Endothelial cell of umbilical vein (primary cell): ENCODE measurements at places on chromosomes 7 and 10. TPM values are rescaled to one million over a fixed set of nuclear protein-coding genes. Genes with fewer than 3 reads are reported as not detected.

- H3K27me3 ChIP-seq = no peaks in the 10 kb centered on the region
- peaks cover 3% of the 10 kb centered on the region for H3K36me3 ChIP-seq
- peaks cover 19% of the 10 kb centered on the region for H3K4me1 ChIP-seq
- peak overlapping the region; percentile 83 for H3K27ac ChIP-seq
- H3K4me3 ChIP-seq = peak overlapping the region; percentile 99
- DNase-seq = peak; percentile 86
Observed at GRCh38 chr10:101817337-101818118, 716 bp downstream of the OGA start.

- H3K27ac ChIP-seq = no peak overlapping the region
- no peaks in the 10 kb centered on the region for H3K36me3 ChIP-seq
- H3K4me1 ChIP-seq = no peaks in the 10 kb centered on the region
- H3K4me3 ChIP-seq = no peak overlapping the region
- H3K27me3 ChIP-seq = peaks cover 9% of the 10 kb centered on the region
Observed at GRCh38 chr7:36021367-36021766, 131.7 kb upstream of the EEPD1 start.

GRCh38 chr7:137001041-137001440 is 132.6 kb downstream of the CHRM2 start:
- H3K36me3 ChIP-seq = no peaks in the 10 kb centered on the region
- H3K4me3 ChIP-seq = no peak overlapping the region
- no peaks in the 10 kb centered on the region for H3K4me1 ChIP-seq
- H3K27ac ChIP-seq = no peak overlapping the region
- no peaks in the 10 kb centered on the region for H3K27me3 ChIP-seq
- peak; percentile 72 for DNase-seq

DNA sequence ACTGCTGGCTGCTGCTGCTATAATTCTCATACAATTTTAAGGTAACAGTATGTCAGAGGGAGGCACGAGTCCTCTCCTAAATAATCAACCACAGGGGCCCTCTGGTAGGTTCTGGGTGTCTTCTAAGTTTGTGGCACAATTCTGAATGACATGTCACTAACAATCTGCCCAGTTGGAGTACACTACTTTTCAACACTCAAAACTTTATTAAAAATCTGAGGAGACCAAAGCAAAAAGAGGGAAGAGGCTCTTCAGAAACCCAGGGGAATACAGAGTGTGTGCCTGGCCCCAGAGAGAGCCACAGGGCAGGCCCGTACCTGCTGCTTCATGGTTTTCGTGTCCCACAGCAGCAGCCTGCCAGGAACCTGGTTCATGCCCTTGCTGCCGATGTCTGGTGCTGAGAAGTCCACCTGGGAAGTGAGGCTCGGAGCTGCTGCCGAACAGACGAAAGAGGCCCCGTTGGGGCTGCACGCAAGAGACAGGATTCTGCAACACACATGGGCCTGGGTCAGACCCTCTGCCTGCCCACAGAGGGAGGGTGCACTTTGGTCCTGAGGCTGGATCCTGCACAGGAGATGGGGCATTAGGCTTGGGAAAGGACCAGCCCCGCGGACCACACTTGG is 18.3 kb downstream of the WDR91 start:
- no peak overlapping the region for H3K27ac ChIP-seq
- no peaks in the 10 kb centered on the region for H3K27me3 ChIP-seq
- H3K4me1 ChIP-seq = no peaks in the 10 kb centered on the region
- peaks cover 2% of the 10 kb centered on the region for H3K36me3 ChIP-seq
- no peak overlapping the region for H3K4me3 ChIP-seq

- no peak for DNase-seq
- no peak overlapping the region for H3K4me3 ChIP-seq
- peaks cover 2% of the 10 kb centered on the region for H3K27me3 ChIP-seq
- H3K27ac ChIP-seq = no peak overlapping the region
- no peaks in the 10 kb centered on the region for H3K36me3 ChIP-seq
- H3K4me1 ChIP-seq = no peaks in the 10 kb centered on the region
Observed at GRCh38 chr7:121404348-121404747, 8.2 kb upstream of the FAM3C start.

- H3K27me3 ChIP-seq = no peaks in the 10 kb centered on the region
- H3K36me3 ChIP-seq = no peaks in the 10 kb centered on the region
Observed at GRCh38 chr7:37007691-37008090, 283.4 kb upstream of the AOAH start.

DNA sequence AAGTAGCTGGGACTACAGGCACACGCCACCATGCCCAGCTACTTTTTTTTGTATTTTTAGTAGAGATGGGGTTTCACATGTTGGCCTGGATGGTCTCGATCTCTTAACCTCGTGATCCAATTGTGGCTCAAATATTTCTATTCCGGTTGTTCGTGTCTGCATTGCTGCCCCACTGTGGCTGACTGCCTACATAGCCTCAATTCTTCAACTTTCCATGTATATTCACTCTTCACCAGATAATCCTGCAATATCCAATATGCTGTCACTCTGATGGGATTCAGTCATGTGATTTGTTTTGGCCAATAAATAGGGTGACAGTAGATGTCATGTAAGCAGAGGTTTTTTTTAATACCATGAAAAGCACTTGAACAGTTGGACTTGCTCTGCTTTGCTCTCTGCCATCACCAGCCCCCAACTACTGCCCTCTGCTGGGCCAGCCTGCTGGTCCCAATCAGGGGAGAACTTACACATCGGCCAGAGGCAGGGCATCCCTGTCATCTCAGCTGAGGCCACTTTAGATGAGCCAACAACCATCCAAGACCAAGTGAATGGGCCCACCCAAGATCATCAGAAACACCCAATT is 56.7 kb downstream of the NSUN6 start:
- H3K27me3 ChIP-seq = no peaks in the 10 kb centered on the region
- H3K4me1 ChIP-seq = no peaks in the 10 kb centered on the region
- no peak overlapping the region for H3K27ac ChIP-seq
- DNase-seq = no peak
- H3K4me3 ChIP-seq = no peak overlapping the region

DNA sequence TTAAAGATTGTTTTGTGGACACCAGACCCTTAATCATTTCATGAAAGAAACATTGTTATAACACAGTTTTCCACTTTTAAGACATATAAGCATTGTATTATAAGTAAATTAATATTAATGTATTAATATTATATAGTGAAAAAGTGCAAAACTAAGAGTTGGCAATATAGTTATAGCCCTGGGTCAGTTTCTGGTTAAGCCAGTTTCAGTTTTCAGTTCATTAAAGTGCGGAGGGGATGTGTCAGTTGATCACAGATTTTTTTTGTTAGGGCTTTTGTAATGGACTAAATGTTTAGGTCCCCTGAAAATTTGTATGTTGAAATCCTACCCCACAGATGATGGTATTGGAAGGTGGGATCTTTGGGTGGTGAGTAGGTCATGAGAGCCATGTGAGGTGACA is 45.7 kb upstream of the GPR37 start:
- no peak overlapping the region for H3K27ac ChIP-seq
- H3K27me3 ChIP-seq = peaks cover 5% of the 10 kb centered on the region
- H3K4me3 ChIP-seq = no peak overlapping the region
- H3K4me1 ChIP-seq = no peaks in the 10 kb centered on the region
- H3K36me3 ChIP-seq = no peaks in the 10 kb centered on the region

GRCh38 chr10:122078326-122078725 is 89.4 kb downstream of the TACC2 start:
- no peaks in the 10 kb centered on the region for H3K4me1 ChIP-seq
- no peak overlapping the region for H3K4me3 ChIP-seq
- no peaks in the 10 kb centered on the region for H3K27me3 ChIP-seq
- no peak overlapping the region for H3K27ac ChIP-seq

DNA sequence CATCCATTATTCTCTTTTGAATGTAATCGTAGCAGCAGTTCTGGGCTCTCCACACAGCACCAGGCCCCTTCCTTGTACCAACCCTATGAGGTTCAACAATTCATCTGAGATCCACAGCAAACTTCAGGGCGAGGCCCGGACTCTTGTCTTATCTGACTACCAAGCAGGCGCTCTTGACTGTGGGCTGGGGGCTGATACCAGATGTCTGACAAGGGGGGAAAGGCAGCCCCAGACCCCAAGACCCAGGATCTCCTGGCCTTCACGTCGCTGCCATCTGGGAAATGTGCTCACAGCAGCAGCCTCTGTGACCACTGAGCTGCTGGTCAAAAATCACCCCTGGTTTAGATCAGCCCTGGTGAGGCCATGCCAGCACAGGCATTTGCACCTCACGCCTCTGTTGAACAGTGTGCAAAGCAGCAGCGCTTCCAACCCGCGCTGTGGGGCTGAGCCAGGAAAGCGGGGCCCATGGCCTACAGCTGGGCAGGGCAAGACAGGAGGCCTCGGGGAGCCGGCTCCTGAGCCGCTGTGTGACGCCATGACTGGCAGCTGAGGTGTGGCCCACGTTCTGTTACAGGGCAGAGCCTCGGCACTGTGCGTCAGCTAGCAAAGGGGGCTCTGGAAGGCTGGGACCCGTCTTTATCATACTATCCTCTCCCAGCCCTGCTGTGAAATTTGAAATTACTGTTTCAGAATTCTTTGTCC is 143.9 kb downstream of the PAXIP1 start:
- no peak overlapping the region for H3K27ac ChIP-seq
- DNase-seq = no peak
- H3K27me3 ChIP-seq = no peaks in the 10 kb centered on the region
- H3K4me3 ChIP-seq = no peak overlapping the region
- no peaks in the 10 kb centered on the region for H3K36me3 ChIP-seq

- no peaks in the 10 kb centered on the region for H3K4me1 ChIP-seq
- H3K36me3 ChIP-seq = no peaks in the 10 kb centered on the region
- no peak overlapping the region for H3K4me3 ChIP-seq
- no peak overlapping the region for H3K27ac ChIP-seq
- DNase-seq = no peak
Observed at GRCh38 chr7:43553999-43554398, 28.9 kb upstream of the STK17A start.

DNA sequence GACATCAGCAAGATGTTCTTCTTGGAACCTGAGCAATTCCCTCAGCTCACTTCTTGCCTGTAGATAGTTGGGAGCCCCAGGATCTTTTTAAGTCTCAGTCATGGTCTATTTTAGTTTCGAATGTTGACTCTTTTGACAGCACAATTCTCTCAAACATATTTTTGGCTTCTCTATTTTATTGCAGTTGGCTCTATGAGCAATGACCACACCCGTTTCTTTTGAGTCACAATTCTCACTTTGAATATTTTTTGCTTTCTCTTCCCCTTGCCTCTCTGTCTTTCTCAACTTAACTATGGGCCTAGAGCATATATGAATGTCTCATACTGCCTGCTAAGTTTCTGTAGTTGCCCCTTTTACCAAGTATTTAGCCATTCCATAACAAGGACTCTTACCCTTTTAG is 222.8 kb downstream of the PTN start:
- no peak overlapping the region for H3K27ac ChIP-seq
- H3K4me3 ChIP-seq = no peak overlapping the region
- H3K27me3 ChIP-seq = no peaks in the 10 kb centered on the region
- no peak for DNase-seq

GRCh38 chr10:110501142-110501937 is 3.6 kb downstream of the DUSP5 start:
- no peaks in the 10 kb centered on the region for H3K27me3 ChIP-seq
- H3K4me3 ChIP-seq = peak overlapping the region; percentile 14
- peak overlapping the region; percentile 92 for H3K27ac ChIP-seq
- peak; percentile 92 for DNase-seq

DNA sequence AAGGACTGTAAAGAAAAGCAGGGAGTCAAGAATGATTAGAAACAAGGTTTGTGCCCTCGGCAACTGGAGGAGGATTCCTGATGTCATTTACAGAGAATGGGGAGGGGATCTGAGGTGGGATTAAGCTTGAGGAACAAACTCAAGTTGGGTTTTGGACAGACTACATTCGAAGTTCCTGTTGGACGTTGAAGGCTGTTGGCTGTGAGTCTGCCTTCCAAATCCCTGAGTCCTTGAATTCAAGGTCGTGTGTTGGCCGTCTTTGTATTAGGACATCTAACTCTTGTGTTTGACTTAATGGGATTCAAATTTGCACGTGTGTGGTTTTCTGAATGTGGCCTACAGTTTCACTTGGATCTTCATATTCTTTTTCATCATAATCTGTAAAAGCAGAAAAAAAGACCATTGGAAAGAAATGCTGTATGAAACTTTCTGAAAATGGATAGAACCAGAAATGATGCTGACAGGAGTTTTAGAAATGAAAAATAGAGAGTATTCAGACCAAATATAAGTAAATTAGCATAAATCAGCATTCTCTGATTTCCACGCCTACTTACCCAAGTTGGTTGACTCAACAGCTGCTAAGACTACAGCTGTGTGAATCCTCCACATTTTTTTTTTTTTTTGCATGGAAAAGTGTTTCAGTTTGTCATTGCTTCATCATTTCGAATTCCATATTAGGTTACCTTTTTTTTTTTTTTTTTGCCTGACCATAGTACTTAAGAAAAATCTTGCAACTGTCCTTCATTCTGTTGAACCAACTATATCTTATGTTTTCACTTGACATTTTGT is 94.8 kb downstream of the KIAA1217 start:
- no peak overlapping the region for H3K4me3 ChIP-seq
- H3K36me3 ChIP-seq = no peaks in the 10 kb centered on the region
- no peak for DNase-seq
- no peak overlapping the region for H3K27ac ChIP-seq
- no peaks in the 10 kb centered on the region for H3K4me1 ChIP-seq

DNA sequence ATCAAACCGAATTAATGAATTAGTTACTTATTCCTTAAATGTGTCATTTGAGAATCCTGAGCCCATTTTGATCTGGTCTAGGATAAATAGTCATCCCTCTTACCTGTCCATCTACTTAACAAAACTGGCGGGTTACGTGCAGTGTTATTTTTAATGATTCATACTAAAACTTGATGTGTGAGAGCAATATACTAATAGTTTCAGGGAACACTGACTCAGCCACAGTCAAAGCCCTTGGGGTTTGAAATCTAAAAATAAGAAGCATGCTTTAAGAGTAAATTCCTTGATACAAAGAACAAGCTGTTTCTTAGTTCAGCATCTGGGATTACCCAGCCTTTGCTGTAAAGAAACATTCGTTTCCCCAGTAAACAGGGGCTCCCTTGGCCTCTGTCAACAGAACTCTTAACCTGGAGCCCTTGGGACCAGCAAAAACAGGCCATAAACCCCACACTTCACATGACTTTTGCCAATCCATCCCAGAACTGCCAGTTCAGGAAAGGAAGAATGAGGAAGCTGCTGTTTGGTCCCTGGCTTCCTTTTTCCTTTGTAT is 370.6 kb upstream of the IGFBP3 start:
- no peaks in the 10 kb centered on the region for H3K36me3 ChIP-seq
- no peak overlapping the region for H3K4me3 ChIP-seq
- H3K27ac ChIP-seq = no peak overlapping the region

GRCh38 chr10:125449571-125449970 is 233.4 kb downstream of the TEX36 start:
- H3K27ac ChIP-seq = no peak overlapping the region
- no peaks in the 10 kb centered on the region for H3K36me3 ChIP-seq
- DNase-seq = no peak

DNA sequence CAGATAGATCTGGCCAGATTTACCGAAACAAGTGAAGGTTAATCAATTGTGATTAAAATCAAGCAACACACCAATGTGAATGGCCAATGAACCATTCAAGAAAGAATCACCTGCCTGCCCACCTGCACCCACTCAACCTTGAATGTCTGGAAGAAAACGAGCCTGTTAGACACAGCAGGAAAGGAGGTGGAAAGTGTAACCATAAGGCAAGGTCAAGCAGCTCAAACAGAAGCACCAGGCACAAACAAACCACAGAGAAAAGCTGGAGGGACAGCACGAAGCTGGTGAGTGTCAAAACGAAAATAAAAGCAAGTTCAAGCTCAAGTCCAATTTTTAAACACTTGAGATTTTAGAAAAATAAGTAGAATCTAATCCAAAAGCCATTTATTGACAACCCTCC is 64.9 kb downstream of the STEAP1B start:
- no peaks in the 10 kb centered on the region for H3K36me3 ChIP-seq
- no peak for DNase-seq
- no peak overlapping the region for H3K4me3 ChIP-seq

The ADARB2 gene
- not detected in 2 replicates for polyA plus RNA-seq

The IFT22 gene
- polyA plus RNA-seq = 26.0 and 26.3 TPM in 2 replicates

The AGR2 gene
- not detected in 2 replicates for polyA plus RNA-seq

The SHTN1 gene
- polyA plus RNA-seq = 4.0 and 4.8 TPM in 2 replicates

The NEUROD6 gene
- polyA plus RNA-seq = not detected in 2 replicates

The GPR15LG gene
- polyA plus RNA-seq = not detected in 2 replicates

The CDH23 gene
- not detected in 2 replicates for polyA plus RNA-seq
